PC-3 (cell line): ENCODE measurements at places on chromosomes 5 and 9. TPM values are rescaled to one million over a fixed set of nuclear protein-coding genes. Genes with fewer than 3 reads are reported as not detected.

DNA sequence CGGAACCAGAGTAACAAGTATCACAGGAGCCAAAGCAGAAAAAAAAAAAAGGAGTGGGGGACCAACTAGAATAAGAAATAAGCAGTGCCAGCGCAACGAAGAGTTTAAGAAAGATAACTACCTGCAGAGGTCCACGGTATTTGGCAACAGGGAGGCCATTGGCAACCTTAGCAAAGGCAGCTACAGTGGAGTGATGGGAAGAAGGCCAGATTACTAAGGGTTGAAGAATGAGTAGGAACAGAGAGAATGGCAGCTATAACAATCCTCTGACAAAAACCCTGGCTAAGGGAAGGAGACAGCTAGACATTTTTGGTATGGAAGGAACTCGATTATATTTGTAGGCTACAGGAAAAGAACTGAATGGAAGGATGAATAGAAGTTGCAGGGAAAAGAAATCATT is 93.4 kb upstream of the DMAC1 start:
- no peaks in the 10 kb centered on the region for H3K27me3 ChIP-seq
- no peaks in the 10 kb centered on the region for H3K4me1 ChIP-seq
- no peaks in the 10 kb centered on the region for H3K36me3 ChIP-seq
- H3K27ac ChIP-seq = no peak overlapping the region
- no peak overlapping the region for H3K4me3 ChIP-seq

DNA sequence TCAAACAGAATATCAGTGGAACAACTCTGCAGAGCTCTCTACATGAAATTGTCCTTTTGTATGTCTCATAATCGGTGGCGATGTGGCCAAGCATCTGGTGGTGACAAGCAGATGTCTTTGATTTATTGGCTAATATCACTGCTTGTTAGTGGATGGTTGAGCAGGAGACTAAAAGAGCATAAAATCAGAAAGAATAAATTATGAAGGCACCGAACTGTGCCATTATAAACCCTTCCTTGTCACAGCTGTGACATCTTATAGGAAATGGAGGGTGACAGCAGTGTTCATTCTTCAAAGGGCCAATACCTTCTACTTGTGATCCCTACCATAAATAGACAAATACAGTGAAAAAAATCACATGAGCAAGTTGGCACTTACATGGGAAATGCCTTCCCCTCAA is 1404.3 kb downstream of the MAT2B start:
- no peak for DNase-seq
- H3K27ac ChIP-seq = no peak overlapping the region
- no peak overlapping the region for H3K4me3 ChIP-seq
- H3K4me1 ChIP-seq = no peaks in the 10 kb centered on the region
- H3K27me3 ChIP-seq = no peaks in the 10 kb centered on the region

GRCh38 chr5:151720215-151720614 is 33.5 kb upstream of the SPARC start:
- no peaks in the 10 kb centered on the region; the same call in 1 of the 2 replicates for H3K4me1 ChIP-seq
- DNase-seq = no peak
- H3K27ac ChIP-seq = no peak overlapping the region

- H3K36me3 ChIP-seq = no peaks in the 10 kb centered on the region
- H3K27ac ChIP-seq = no peak overlapping the region
- H3K4me1 ChIP-seq = no peaks in the 10 kb centered on the region; the same call in 1 of the 2 replicates
- DNase-seq = peak; percentile 75
- H3K4me3 ChIP-seq = no peak overlapping the region
These were observed 2.8 kb downstream of the CDH10 start for GRCh38 chr5:24642022-24642421.

DNA sequence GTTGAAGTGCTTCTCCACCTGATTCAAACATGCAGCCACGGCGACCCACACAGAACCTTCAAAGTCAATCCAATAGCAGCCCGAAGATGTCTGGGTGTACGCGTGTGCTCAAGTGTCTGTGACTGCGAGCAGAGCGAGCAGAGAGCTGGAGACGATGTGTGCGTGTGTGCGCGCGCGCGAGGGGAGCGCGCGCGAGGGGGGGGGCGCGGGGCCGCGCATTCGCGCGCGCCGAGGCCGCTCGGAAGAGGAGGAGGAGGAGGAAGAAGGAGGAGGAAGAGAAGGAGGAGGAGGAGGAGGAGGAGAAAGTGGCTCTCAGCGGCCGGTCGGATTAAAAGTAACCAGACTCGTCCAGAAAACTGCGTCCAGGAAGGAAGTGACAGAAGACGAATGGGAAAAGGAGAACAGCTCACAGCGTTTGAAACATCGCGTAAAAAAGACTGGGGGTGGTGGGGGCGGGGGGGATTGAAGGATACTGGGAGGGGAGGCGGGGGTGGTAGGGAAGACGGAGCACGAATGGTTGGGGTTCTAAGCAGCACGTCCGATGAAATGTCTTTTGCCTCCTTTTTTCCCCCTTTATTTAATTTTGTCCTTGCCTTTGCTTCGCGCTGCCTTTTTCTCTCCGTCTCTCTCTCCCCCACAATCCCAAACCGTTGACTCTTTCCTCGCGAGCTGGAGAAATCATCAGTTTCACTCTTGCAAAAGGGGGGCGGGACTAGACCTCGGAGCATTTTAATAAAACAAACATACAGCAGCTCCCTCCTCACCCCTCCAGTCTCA is at the start of gene MEF2C:
MEF2C (minus strand) TSS at position 126 of the 777 bp plus-strand sequence. CDS start 59,396 bp downstream, outside the sequence.
- peak; percentile 83 for DNase-seq
- H3K36me3 ChIP-seq = no peaks in the 10 kb centered on the region
- H3K4me3 ChIP-seq = peak within 1 kb of the TSS; percentile 85
- peaks cover 38% of the 10 kb centered on the region for H3K4me1 ChIP-seq
- H3K27me3 ChIP-seq = no peaks in the 10 kb centered on the region
- peak within 1 kb of the TSS; percentile 56 for H3K27ac ChIP-seq

GRCh38 chr9:91197232-91198181 is 164.2 kb downstream of the AUH start:
- no peaks in the 10 kb centered on the region for H3K27me3 ChIP-seq
- no peak overlapping the region for H3K4me3 ChIP-seq
- peak overlapping the region; percentile 69 for H3K27ac ChIP-seq
- H3K4me1 ChIP-seq = peaks cover 39% of the 10 kb centered on the region

DNA sequence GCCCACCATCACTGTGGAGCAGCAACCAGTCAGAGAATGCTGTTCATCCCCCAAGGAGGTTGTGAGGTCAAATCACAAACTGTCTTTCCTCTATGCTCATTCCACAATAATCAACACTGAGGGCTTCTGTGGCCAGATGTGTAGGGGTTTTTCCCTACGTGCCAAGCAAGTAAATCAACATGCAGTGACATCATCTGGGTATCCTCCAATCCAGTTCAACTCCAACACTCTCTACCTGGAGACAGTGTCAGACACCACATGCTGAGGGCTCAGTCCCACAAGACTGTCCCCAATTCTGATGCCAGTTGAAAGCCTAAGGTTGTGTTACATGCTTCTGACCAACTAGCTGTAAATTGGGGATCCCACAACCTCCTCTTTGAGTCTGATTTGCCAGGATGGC is 57.3 kb upstream of the DMRT1 start:
- no peak overlapping the region for H3K27ac ChIP-seq
- no peaks in the 10 kb centered on the region for H3K36me3 ChIP-seq
- H3K27me3 ChIP-seq = no peaks in the 10 kb centered on the region
- DNase-seq = no peak

GRCh38 chr5:18761801-18762200 is 1127.5 kb downstream of the TAF11L14 start:
- H3K27ac ChIP-seq = no peak overlapping the region
- H3K36me3 ChIP-seq = no peaks in the 10 kb centered on the region
- H3K4me1 ChIP-seq = peaks cover 6% of the 10 kb centered on the region; the same call in 1 of the 2 replicates
- DNase-seq = peak; percentile 61
- no peaks in the 10 kb centered on the region for H3K27me3 ChIP-seq

DNA sequence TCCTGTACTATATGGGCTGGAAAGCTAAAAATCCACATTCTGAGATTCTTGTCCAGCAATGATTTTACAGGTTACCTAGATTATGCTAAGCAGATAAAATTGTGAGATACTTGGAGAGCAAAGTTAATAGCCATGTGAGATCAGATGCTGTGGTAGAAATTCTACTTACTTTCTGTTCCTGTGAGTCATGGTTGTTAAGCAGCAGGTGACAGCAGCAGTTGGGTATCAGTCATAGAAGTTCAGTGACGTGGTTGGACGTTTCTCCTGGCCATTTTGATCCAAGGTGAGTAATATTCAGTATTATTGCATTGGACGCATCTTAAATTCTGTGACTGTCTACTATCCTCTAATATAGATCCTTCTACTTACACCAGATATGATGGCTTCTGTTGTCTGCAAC is 524.5 kb downstream of the TMEM38B start:
- no peaks in the 10 kb centered on the region for H3K36me3 ChIP-seq
- H3K4me1 ChIP-seq = no peaks in the 10 kb centered on the region
- peak; percentile 25 for DNase-seq
- H3K27me3 ChIP-seq = no peaks in the 10 kb centered on the region

GRCh38 chr9:124042201-124042721 is 30.7 kb downstream of the LHX2 start:
- no peak overlapping the region for H3K4me3 ChIP-seq
- no peaks in the 10 kb centered on the region for H3K4me1 ChIP-seq
- H3K36me3 ChIP-seq = no peaks in the 10 kb centered on the region
- H3K27ac ChIP-seq = no peak overlapping the region
- no peaks in the 10 kb centered on the region for H3K27me3 ChIP-seq
- no peak for DNase-seq

DNA sequence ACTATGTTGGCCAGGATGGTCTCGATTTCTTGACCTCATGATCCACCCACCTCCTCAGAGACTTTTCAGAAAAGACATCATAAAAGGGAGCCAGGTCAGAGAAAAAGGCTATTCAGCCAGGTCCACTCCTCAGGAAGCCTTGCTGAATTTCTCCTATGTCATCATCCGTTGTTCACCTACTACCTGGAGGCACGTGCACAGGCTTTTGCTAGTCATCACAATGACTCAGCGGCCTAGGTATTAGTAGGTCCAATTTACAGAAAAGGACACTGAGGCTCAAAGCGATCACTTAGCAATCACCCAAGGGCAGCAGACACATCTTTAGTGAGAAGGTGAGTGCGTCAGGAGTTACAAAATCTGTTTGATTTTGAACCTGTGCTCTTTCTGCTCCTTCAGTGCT is 72.3 kb upstream of the RAD23B start:
- no peak overlapping the region for H3K27ac ChIP-seq
- no peak for DNase-seq
- no peaks in the 10 kb centered on the region for H3K27me3 ChIP-seq
- no peaks in the 10 kb centered on the region for H3K36me3 ChIP-seq
- H3K4me3 ChIP-seq = no peak overlapping the region

GRCh38 chr5:124747791-124748686 is 1.6 kb upstream of the ZNF608 start:
- peaks cover 36% of the 10 kb centered on the region for H3K4me1 ChIP-seq
- H3K4me3 ChIP-seq = peak overlapping the region; percentile 89
- no peaks in the 10 kb centered on the region for H3K36me3 ChIP-seq
- no peaks in the 10 kb centered on the region for H3K27me3 ChIP-seq

DNA sequence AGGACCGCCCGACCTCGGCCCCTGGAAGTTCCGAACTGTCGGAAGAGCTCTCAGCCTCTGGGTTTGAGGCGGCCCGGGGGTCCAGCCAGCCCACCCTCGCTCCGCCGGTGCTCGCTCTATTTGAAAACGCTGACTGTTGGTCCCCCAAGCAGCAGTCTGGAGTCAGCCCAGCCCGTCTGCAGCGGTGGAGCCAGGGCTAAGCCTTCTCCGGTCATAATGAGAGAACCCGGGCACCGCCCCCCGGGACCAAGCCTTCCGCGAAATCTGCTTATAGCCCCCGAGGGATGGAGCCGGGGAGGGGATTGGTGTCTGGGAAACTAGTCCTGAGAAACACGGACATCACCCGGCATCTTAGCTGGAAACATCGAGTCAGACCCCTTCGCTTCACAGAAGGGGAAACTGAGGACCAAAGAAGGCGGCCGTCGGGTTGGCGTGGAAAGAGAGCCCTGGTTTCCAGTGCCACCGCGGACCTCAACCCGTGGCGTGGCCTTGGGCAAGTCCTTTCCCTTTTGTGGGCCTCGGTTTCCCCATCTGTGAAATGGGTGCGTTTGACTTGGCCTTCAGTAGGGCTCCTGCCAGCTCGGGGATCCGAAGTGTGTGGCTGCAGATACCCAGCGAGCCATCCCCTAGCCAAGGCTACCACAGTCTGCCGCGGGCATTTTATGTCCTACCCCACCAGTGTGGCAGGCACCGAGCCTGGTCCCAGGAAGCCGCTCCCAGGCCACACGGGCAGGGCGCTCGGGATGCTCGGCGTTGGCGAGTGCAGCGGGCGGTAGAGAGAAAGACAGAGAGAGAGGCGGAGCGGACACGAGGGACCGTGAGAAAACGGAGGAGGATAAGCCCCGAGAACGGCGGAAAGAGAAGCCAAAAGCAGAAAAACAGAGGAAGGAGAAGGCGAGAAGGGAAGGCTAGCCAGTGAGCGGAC is 857 bp downstream of the ADAM19 start:
- peaks cover 26% of the 10 kb centered on the region for H3K36me3 ChIP-seq
- no peaks in the 10 kb centered on the region for H3K27me3 ChIP-seq
- H3K27ac ChIP-seq = peak overlapping the region; percentile 76
- peaks cover 34% of the 10 kb centered on the region for H3K4me1 ChIP-seq
- peak overlapping the region; percentile 96 for H3K4me3 ChIP-seq
- peak; percentile 49 for DNase-seq

DNA sequence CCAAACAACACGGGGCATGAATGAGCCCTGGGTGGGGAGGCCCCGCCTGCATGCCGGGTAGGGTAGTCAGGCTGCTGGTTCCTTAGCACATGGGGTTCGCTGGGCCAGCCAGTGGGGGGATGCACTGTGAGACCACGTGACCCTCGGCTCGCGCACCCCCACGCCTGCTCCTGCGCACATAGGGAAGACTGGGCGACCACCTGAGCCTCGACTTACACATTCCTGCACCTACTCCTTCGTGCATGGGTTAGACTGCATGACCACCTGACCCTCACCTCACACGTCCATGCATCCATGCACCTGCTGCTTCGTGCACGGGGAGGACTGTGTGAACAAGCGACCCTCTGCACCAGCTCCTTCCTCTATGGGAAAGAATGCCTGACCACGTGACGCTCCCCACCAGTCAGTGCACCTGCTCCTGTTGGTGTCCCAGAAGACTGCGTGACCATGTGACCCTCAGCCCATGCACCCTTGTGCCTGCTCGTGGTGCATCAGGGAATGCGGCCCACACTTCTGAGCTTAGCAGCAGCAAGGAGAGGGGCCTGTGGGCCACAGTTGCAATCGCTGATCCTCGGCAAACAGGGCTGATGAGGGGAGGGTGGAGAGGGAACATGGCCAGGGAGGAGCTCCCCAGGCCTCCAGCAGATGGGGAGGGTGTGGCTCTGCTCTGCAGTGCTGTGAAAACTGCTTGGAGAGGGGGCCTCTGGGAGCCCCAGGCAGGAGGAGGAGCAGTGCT is 18.1 kb downstream of the LPCAT1 start:
- H3K4me1 ChIP-seq = no peaks in the 10 kb centered on the region
- no peak overlapping the region for H3K4me3 ChIP-seq
- H3K27ac ChIP-seq = no peak overlapping the region
- no peak for DNase-seq
- no peaks in the 10 kb centered on the region for H3K27me3 ChIP-seq
- peaks cover 18% of the 10 kb centered on the region for H3K36me3 ChIP-seq

GRCh38 chr9:72199238-72199637 is 50.0 kb downstream of the GDA start:
- H3K27me3 ChIP-seq = peaks cover 12% of the 10 kb centered on the region; the same call in 1 of the 2 replicates
- no peaks in the 10 kb centered on the region for H3K36me3 ChIP-seq
- H3K4me1 ChIP-seq = no peaks in the 10 kb centered on the region
- DNase-seq = no peak

Gene GABRA1
- not detected in 2 replicates for total RNA-seq

Gene CARD9
- total RNA-seq = 0.52 and 1.1 TPM in 2 replicates

Gene GPR150
- 0.35 TPM in 1 of 2 replicates, not detected in the other for total RNA-seq

Gene RUSC2
- total RNA-seq = 10.7 and 13.3 TPM in 2 replicates

Gene SLC28A3
- not detected in 2 replicates for total RNA-seq

Gene FAM151B
- 1.7 and 2.3 TPM in 2 replicates for total RNA-seq

Gene EDIL3
- 11.7 and 13.8 TPM in 2 replicates for total RNA-seq

Gene MAST4
- 7.9 and 8.2 TPM in 2 replicates for total RNA-seq

Gene CORO2A
- total RNA-seq = 2.2 and 2.8 TPM in 2 replicates

Gene ZNF462
- 21.2 and 23.4 TPM in 2 replicates for total RNA-seq
